Tibial nerve (tissue), 4 donors: ENCODE measurements at places on chromosomes 12 and 14. TPM values are rescaled to one million over a fixed set of nuclear protein-coding genes. Genes with fewer than 3 reads are reported as not detected.

DNA sequence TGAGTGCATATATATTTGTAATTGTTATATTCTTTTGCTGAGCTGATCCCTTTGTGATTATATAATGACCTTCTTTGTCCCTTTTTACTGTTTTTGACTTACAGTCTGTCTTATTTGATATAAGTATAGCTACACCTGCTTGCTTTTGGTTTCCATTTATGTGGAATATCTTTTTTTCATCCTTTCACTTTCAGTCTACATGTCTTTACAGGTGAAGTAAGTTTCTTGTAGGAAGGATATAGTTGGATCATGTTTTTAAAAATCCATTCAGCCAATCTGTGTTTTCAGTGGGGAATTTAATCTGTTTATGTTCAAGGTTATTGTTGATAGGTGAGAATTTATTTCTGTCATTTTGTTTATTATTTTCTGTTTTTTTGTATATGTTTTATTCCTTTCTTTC is 12.1 kb downstream of the GZMH start:
- no peak for DNase-seq

- DNase-seq, result no peak
These were observed 5.9 kb downstream of the DDHD1 start for GRCh38 chr14:53147208-53147607.

DNA sequence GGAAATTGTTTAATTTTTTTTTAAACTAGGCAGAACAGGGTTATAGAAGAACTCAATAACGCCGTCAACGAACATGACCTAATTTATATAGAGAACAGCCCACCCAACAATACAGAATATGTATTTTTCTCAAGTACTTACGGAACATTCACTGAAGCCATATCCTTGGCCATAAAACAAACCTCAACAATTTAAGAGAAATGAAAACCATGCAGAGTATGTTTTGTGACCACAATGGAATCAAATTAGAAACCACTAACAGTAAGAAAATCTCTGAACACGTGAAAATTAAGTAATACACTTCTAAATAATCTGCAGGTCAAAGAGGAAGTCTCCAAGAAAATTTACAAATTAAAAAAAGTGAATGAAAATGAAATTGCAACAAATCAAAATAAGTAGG is 9.4 kb downstream of the SART3 start:
- DNase-seq, result no peak

Gene SLC35E3
- total RNA-seq, result 2.9 TPM

GRCh38 chr12:15334225-15334624 is 11.9 kb downstream of the PTPRO start:
- DNase-seq, result no peak

GRCh38 chr14:58814466-58814865 is 176.7 kb downstream of the DACT1 start:
- DNase-seq, result no peak
